NCI-H2029 treated with DMSO at 0.1 percent for 48 hours (cell line): ENCODE measurements at places on chromosomes 12 and 14.
A peak's percentile ranks its signal among the peaks of the same experiment; 100 is the strongest.

DNA sequence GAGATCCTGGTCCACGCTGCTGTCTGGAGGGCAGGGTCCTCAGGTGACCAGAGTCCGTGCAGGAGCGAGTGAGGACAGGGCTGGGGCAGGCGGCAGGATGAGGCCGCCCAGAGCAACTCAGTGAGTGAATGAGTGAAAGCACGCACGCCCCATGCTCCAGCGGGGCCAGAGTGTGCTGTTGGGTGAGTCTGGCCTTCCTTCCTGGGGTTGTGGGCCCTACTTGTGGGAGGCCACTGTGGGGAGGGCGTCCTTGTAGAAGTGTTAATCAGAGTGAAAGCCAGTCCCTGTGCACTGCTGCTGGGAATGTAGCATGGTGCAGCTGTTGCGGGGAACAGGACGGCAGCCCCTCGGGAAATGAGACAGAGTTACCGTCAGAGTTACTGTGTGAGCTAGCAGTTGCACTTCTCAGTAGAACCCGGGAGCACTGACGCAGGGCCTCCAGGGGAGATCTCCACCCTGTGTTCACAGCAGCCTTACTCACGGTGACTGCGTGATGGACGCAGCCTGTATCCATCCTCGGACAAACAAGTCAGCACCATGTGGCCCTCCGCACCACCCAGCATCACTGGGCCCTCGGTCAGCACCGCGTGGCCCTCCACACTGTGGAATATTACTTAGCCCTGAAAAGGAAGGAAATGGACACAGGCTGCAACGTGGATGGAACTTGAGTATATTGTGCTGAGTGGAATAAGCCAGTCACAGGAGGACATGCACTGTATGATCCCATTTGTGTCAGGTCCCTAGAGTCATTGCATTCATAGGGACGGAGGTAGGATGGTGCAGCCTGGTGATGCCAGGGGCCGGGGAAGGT lies 22.1 kb downstream of the PACS2 start:
- DNase-seq = no peak

DNA sequence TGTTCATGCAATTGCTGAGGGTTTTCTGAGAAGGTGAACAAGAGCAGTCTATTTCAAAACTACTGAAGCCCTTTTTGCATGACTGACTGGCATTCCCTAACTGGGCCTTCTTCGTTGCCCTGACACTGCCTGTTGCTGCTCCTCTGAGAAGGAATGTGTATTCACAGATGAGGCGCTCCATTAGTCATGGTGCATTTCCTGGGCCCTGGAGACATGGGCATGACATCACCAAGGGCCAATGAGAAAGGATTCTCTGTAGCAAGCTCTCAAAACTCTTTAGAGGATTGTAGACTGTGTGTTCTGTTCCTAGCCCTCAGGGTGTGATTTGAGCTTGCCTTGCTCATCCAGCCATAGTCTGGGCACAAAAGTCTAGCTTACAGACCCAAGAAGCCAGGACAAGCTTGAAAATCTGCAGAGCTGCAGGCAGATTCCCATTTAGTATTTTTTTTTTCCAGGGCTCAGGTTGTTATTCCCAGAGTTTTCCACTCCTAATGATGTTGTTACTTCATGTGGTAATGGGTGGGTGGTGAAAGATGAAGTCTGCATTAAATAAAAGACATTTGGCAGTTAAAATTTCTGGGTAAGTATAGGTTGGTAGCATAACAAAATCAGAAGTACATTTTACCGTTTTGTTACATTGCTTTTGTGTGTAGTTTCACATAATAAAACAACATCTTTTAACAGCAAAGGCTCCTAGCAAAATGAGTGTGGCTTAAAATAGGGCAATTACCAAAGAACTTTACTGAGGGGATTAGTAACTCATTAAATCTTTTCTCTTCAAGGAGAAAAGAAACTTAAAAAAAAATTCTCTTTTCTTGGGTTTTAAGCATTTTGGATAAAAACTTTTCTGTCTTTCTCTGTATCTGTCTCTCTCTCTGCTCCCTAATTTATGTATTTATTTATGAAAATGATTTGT lies 318.4 kb downstream of the RAD51B start:
- peak; percentile 26 for DNase-seq

DNA sequence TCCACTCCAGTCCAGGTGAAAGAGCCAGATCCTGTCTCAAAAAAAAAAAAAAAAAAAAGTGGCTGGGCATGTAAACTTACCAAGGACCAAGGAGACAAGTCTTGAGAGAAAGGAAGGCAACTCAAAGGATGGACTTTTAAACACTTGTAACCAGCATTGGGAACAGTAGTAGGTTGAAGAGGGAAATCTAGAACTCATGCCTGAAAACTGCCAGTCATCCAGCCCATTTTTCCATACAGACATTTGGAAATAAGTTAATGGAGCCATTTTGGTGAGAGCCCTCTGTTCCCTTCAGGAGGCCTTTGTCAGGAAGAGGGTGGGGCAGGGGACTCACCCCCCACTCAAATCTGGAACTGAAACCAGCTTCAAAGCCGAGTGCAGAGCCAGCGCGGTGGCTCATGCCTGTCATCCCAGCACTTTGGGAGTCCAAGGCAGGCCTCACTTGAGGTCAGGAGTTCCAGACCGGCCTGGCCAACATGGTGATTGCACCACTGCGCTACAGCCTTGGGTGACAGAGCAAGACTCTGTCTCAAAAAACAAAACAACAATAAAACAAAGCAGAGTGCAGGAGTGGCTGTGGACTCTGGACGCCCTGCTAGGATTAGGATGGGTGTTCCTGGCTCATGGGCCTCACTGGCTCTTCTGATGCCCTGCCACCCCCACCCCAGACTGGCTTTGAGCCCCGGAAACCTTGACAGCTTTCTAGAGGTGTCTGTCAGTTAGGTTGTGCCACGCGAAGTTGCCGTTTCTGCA lies 1.6 kb upstream of the MLXIP start:
- DNase-seq = no peak

GRCh38 chr12:31794745-31795144 lies 65.9 kb upstream of the AMN1 start:
- no peak for DNase-seq

DNA sequence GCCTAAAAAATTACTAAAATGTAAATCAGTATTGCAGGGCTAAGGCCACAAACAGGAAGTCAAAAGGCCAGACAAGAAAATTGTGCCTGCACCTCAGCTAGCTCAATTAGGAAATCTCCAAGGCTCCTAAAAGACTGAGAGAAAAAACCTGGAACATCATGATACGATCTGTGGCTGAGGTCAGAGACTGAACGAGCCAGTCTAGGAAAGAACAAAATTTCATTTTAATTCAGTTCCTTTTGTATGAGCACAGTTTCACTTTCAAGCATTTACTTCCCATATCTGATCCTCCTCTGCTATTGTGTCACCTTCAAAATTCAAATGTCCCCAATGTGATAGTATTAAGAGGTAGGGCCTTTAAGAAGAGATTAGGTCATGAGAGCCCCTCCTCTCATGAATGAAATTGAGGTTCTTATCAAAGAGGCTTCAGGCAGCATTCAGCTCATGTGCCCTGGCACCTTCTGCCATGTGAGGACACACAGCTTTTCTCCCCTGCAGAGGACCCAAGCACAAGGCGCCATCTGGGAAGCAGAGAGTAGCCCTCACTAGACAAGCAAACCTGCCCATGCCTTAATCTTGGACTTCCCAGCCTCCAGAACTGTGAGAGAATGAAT lies 14.8 kb downstream of the PRKAB1 start:
- no peak for DNase-seq

DNA sequence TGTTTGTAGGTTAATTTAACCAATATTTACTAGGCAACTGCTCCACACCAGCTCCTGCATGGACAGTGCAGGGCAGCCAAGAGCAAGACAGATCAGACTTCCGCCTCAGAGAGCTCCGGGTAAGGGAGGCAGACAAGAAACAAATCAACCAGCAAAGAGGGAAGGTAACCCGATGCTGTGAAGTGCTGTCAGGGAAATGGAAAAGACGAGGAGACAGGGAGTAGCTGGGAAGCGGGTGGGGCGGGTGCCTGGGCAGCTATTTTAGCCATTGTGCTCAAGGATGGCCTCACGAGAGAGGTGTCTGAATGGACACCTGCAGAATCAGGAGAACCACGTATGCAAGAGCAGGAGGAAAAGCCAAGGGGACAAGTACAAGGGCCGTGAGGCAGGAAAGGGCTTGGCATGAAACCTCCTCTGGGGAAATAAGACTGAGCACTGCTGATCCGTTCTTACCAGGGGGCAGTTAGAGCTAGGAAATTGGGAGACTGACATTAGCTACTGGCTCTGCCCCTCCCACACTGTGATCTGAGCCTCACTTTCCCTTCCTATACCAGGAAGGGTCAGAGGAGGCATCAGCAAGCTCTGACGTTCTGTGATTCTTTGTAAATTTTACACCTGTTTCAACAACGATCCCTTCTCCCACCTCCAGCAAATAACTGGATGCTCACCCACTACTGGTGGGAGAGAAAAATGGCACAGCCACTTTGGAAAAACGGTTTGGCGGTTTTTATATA lies 6.5 kb upstream of the TMEM119 start:
- no peak for DNase-seq

GRCh38 chr12:66103016-66103913 lies 27.3 kb downstream of the LLPH start:
- DNase-seq = no peak

GRCh38 chr12:18242380-18243089 lies 18.8 kb upstream of the PIK3C2G start:
- no peak for DNase-seq

DNA sequence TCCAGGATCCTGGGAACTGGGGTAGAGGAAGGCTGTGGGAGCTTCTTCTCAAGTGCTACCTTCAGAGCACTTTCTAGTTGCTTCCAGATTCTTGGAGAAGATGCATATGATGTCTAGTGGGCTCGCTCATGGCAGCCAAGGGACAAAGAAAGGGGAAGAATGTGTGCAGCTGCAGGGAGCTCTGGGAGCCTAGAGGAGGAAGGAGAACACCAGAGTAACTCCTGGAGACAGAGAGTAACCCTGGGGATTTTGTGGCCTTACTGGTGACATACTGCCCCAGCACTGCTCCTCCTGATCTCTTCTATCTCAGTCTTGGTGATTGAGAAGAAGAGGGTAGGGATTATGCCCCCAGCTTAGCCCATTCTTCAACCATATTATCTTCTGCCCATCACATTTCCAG lies 10.3 kb upstream of the SP7 start:
- DNase-seq = no peak

GRCh38 chr12:41242603-41243002 lies 54.5 kb downstream of the PDZRN4 start:
- no peak for DNase-seq

GRCh38 chr14:65187421-65188049 lies 85.2 kb upstream of the MAX start:
- DNase-seq = no peak

GRCh38 chr12:42574851-42575266 lies 14.7 kb downstream of the PRICKLE1 start:
- DNase-seq = peak; percentile 72

- no peak for DNase-seq
Measured at GRCh38 chr14:44297437-44297836, 209.6 kb downstream of the FSCB start.

- DNase-seq = no peak
Measured at GRCh38 chr12:100058482-100059029, 73.8 kb upstream of the ANKS1B start.

GRCh38 chr14:60215127-60215444 lies 33.9 kb upstream of the PPM1A start:
- DNase-seq = no peak

DNA sequence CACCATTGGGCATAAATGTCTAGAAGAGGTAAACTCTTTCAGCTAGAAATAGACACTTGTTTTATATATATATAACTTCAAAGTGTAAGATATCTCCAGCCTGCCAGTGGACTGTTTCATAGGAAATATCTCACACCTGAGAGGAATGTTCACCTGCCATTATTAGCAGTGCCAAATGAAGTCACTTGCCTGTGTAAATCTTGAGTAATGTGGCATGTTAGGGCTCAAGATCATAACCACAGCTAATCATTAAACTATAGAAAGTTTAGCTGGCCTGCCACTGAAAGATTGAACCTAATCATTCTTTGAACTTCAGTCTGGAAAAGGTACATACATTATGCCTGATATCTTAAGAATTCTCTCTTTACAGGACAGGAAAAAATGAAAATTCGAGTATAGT lies 25.5 kb upstream of the KCNJ8 start:
- DNase-seq = no peak

DNA sequence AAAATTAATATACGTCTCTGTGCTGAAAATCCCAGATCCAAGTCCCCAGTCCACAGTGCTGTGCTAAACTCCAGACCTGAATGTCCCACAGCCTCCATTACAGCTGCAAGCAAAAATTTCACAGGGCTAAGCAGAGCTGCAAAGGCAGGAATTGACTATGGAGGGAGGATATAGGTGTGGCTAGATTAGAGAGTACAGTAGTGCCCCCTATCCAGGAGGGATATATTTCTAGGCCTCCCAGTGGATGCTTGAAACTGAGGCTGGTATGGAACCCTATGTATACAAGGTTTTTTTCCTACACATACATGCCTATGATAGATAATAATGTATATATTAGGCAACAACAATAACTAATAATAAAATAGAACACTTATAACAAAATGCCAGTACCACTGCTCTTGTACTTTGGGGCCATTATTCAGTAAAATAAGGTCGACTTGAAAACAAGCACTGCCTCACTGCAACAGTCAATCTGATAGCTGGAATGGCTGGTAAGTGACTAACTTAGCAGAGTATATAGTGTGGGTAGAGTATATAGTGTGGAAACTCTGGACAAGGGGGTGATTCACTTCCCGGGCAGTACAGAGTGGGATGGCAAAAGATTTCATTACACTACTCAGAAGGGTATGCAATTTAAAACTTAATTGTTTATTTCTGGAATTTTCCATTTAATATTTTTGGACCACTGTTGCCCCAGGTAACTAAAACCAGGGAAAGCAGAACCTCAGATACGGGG lies 82.7 kb downstream of the C14orf132 start:
- DNase-seq = no peak

- no peak for DNase-seq
Measured at GRCh38 chr12:2341871-2342270, 289.1 kb downstream of the CACNA1C start.

DNA sequence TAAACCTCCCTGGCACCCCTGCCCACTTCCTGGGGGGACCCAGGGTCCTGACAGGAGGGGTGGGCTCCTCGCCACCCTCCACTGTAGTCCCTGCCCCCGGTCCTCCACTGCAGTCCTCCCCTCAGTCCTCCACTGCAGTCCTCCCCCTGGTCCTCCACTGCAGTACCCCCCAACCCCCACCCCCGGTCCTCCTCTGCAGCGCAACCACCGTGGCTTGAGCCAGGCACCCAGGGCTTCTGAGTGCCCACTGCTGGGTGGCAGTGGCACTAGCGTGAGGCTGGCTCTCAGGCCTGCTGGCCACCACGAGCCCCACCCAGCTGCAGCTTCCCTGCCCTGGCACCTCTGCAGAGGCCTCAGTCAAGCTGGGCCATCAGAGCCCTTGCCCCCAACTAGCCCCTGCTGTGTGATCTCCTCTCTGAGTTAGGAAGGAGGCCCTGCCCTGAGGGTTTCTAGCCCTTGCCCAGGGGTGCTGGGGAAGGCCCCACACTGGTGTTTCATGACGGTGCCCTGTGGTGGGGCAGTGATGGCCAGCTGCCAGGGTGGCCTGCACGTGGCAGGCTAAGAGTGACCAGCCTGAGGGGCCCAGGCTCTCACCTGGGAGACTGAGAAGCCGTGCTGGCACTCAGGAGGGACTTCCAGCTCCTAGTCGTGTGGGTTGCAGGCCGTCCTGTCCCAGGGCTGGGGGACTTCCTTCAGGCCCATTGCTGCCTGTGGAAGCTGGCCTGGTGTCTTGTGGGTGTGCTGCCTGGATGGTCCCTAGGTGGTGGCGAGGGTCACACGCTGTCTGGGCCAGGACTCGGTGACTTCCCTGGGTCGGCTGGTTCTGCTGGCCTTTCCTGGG lies 9.7 kb downstream of the CEP170B start:
- no peak for DNase-seq
